ENCODE measurements at places on chromosomes 16 and 17. TPM values are rescaled to one million over a fixed set of nuclear protein-coding genes. Genes with fewer than 3 reads are reported as not detected.

GRCh38 chr16:56909527-56909979 is 22.4 kb upstream of the HERPUD1 start:
- no peak for DNase-seq

Gene CCDC154
- 0.57 TPM for total RNA-seq

DNA sequence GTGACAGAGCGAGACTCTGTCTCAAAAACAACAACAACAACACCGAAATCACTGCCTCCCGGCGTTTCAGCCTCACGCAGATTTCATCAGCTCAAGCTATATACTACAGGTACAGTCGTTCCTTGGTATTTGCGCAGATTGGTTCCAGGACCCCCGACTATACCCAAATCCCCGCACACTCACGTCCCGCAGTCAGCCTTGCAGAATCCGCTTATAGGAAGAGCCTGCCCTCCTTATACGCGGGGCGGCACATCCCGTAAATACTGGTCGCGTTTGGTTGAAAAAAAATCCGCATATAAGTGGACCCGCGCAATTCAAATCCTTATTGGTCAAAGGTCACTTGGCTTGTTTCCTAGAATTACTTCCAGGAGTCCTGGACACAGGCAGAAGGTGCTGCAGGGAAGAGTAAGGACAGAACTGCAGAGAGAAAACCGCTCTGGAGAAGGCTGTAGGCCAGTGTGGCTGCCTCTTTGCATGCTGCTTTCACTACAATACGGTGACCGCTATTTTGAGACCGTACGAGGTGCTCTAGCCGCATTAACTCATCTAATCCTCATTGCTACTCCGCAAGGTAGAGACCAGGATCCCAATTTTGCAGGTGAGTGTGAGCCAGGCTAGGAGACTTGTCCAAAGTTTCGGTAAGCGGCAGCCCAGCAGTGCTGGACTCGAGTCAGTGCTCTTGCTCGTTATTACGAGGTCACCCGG is 718 bp downstream of the NDUFAB1 start:
- DNase-seq = no peak

- DNase-seq = peak; percentile 78
These were observed 526 bp downstream of the CBFB start for GRCh38 chr16:67029254-67030096.

GRCh38 chr16:87195161-87195560 is 122.0 kb downstream of the C16orf95 start:
- no peak for DNase-seq

- peak; percentile 63 for DNase-seq
These were observed 4.6 kb downstream of the TGFB1I1 start for GRCh38 chr16:31476303-31477219.

GRCh38 chr17:39080421-39081078 is 70.9 kb downstream of the PLXDC1 start:
- DNase-seq = peak; percentile 80

- no peak for DNase-seq
These were observed 84.1 kb upstream of the CPHXL start for GRCh38 chr16:75810342-75810741.

Gene CASKIN2
- total RNA-seq = 43.4 TPM

DNA sequence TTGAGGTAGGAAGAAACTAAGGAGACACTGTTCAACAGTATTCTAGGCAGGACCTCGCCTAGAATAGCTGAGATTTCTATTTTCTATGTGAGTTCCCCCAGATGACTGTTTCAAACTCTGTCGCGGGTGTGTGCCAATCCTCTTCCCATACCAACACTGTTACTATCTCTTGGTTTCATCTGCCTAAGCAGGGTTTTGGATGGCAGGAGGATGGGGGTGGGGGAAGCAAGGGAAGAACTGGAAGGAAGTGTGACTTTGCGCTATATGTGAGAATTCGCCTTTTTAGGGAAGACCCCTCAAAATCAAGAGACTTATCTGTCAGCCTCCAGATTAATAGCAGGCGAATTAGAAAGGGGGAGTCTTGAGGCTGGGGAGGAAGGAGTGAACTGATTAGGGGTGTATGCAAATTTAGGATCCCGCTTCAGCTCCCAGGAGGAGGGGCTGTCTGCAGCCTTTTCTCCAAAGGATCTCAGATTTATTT is 521 bp upstream of the G6PC3 start:
- no peak for DNase-seq

DNA sequence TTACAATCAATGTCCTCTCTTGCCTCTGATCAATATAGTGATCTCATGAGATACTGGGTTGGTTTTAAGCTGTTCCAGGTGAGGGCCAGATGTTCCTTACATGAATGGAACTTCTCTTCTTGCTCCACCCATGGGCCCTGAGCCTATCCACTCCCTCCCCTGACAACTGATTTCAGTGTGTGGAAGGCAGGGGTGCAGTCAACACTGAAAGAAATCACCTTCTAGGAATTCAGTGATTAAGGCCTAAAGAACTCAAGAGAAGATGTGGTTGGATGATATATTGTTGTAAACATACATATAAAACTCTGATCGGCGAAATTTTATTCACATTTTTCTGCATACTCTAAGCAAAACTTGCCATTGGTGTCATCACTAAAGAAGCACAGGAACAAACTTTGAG is 6.7 kb upstream of the GOSR2 start:
- DNase-seq = no peak
